Non-pigmented ciliary epithelial cell (primary cell): ENCODE measurements at places on chromosomes 1 and 21.

- no peak for DNase-seq
Observed at GRCh38 chr1:85343213-85343611, 66.8 kb upstream of the BCL10 start.

- peak; percentile 100 for DNase-seq
Observed at GRCh38 chr1:202589190-202589930, 120.9 kb downstream of the SYT2 start.

DNA sequence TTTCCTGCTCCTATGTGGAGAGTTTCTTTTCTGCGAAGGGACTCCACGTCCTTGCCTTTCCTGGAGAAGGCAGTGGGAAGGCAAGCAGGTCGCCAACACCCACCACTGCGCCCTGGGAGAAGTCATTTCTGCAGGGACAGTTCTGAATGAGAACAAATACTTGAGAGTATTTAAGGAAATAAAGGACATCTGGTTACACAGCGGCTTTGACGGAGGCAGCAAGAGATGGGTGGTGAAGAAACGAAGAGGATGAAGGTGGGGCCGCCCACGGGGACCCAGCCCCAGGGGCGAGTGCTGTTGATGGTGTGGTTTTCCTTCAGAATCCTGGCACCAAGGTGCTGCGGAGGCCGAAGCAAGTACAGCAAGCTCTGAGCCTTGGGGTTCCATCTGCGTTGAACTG lies 75.5 kb downstream of the PSMG1 start:
- no peak for DNase-seq

DNA sequence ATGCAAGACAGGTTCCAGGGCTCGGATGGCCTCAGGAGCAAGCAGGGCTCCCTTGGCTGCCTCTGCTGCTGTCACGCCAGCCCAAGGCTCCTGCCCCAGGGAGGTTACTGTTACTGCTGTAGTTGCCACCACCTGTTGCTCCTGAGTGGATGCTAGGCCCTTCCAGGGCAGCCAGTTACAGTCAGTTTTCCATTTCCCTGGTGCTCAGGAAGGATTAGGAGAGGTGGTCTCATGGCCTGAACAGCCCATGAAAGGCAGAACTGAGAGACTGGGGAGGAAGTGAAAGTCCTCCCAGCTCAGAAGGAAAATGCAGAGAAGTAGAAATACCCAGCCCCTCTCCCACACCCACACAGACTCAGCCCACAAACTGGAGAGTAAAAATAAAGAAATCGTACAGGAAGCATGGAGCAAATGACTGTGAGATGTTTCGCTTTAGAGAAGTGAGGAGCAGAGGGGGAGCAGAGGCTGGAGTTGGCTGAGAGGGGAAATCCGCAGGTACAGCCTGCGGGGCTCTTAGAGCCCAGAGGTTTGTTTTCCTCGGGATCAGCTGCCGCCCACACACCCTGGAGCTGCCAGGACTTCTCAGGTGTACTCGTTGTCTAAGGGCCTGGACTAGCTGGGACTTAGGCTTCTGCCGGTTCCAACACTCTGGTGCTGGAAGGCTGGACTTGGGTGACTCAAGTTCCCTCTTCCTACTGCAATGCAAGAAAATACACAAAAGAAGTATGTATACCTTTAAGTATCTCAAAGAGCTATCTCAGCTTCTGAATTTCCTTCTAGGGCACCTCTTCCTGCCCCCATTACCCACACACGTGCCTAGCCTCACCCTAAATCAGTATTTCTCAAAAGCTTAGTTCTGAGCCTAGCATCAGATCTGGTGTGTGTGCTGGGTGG lies 2.3 kb downstream of the IL6R start:
- DNase-seq = no peak

- DNase-seq = no peak
Observed at GRCh38 chr1:205236951-205237475, 9.3 kb downstream of the TMCC2 start.

- DNase-seq = no peak
Observed at GRCh38 chr1:204836856-204837255, 33.8 kb upstream of the NFASC start.

DNA sequence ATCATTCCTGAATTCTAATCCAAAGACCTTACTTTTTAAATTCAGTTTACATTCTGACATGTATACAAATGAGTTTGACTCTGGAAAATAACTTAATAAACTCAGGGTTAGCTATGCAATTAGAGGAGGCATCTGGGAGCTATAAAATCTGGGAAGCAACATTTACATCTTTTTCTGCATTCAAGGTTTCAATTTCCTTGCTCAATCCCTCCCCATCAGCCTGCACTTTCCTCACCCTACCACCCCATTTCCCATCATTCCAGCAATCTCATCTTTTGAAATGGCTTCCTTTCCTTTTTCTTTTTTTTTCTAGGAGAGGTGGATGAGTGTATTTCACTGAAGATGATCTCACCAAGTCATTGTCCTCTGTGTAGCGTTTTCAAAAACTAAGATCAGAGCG lies 65.3 kb upstream of the BEND5 start:
- DNase-seq = no peak

DNA sequence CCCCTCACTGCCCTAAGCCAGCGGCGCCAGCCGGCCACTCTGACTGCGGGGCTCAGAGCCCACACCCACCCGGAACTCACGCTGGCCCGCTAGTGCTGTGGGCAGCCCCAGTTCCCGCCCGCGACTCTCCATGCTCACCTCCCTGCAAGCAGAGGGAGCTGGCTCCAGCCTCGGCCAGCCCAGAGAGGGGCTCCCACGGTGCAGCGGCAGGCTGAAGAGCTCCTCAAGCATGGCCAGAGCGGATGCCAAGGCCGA lies 41.5 kb downstream of the SLC2A1 start:
- DNase-seq = no peak

GRCh38 chr1:21764615-21765423 lies 18.1 kb downstream of the USP48 start:
- no peak for DNase-seq

DNA sequence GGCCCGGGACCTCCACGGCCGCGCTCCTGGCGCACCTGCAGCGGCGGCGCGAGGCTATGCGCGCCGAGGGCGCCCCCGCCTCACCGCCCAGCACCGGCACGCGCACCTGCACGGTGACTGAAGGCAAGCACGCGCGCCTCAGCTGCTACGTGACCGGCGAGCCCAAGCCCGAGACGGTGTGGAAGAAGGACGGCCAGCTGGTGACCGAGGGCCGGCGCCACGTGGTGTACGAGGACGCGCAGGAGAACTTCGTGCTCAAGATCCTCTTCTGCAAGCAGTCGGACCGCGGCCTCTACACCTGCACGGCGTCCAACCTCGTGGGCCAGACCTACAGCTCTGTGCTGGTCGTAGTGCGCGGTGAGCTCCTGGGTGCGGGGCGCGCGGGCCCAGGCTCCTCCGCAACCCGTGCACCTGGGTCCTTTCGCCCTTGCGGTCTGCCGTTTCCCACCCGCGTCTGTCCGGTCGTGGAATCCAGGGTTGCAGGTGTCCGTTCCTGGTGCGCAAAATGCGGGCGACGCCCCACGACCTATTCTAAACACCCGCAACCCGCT lies 4.6 kb downstream of the OBSCN start:
- no peak for DNase-seq

DNA sequence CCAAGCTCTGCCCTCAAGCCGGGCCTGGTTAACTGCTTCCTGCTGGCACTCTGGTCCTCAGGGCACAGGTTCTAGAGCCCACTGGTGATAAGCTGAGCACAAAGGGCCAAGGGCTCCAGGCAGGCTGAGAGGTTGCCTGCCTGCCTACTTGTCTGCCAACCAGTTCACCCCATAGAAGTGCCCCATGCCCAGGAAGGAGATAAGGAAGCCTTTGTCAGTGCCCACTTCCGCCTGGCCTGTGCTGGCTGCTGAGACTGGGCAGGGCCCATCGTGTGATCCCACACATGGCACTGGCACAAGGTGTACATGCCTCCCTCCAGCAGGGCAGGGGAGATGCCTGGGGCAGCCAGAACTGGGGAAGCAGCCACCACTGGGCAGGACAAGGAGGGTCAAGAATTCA lies 24.1 kb downstream of the SLC9A1 start:
- DNase-seq = no peak

DNA sequence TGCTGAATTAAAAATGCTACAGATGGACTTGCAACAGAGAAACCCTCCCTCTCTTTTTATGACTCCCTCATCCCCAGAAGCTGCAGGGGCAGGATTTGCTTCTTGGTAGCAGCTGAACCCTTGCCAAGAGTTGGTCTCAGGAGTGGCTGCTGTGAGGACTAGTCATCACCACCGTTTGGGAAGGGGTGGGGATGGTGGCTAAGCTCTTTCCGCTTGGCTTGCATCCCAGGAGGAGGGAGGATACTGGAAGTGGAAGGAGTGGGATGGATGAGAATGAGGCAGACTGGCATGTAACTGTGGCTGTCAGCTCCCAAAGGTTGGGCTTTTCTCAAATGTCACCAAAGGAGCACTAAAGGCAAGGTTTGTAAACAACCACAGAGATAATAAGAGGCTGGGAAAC lies 50.8 kb upstream of the COL24A1 start:
- DNase-seq = peak; percentile 78

DNA sequence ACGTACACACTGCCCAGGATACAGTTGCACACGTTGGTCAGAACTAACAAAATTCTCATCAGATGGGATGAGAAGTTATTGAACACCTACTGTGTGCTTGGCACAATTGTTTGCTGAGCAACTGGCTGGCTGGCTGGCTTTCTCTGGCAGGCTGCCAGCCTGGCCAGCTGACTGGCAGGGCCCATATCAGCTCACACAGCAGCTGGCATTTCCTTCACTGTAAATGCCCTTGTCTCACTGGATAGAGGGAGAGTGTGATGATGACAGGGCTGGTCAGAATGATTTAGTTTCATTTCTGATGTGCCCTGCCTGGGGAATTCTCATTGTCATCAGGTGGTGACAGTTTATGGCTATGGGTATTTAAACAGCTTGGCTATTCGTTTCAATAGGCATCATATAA lies 15.8 kb downstream of the CAMK2N1 start:
- no peak for DNase-seq

- no peak for DNase-seq
Observed at GRCh38 chr1:99818063-99818699, 32.0 kb upstream of the AGL start.

- no peak for DNase-seq
Observed at GRCh38 chr21:15408089-15408488, 321.7 kb upstream of the USP25 start.

GRCh38 chr1:77857552-77857951 lies 30.9 kb upstream of the NEXN start:
- peak; percentile 17 for DNase-seq
